ENCODE measurements at places on chromosomes 13 and 19.

DNA sequence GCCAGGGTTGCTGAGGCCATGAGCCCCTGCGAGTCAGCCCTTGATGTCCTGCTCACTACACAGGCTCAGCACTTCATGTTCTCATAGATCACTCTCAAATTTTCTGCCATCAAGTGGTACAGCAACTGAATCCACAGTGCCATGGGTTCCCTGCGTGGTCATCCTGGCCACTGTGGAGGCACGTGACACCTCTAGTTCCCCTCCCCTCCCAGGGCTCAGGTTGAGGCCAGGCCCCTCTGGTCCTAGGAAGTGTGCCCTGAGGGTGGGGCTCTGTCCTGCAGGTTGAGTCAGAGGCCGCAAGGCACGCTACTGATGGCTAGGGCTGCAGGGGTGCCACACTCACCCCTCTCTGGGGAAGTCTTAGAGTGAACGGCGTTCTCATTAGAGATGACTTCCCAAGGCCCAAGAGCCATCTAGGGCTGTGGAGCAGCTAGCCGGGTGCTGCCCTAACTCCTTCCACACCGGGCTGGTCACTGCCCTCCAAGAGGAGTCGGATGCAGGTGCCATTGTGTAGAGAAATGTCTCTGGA lies 39.8 kb upstream of the TPM4 start:
- no peak for DNase-seq

- no peak for DNase-seq
Measured at GRCh38 chr13:82925114-82925513, 957.2 kb downstream of the SLITRK1 start.

DNA sequence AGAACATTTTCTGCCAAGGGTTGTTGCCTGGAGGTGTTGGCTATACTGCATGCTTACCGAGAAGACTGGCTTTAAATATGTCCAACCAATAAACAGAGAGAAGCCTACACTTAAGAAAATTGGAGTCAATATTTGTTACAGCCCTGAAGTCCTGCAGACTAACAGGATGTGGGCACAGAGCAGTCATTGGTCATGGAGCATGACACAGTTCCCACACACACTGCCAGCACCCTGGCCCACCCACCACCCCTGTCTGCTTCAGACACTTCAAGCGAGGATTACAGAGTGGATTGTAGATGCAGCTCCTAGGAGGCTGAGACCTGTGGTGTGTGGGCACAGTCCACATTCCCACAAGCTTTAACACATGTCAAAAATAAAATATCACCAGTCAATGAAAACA lies 21.0 kb upstream of the SERP2 start:
- DNase-seq: no peak

GRCh38 chr13:29411481-29411880 lies 184.0 kb downstream of the SLC7A1 start:
- no peak for DNase-seq

- no peak for DNase-seq
Measured at GRCh38 chr19:460877-461720, at the start of gene SHC2. TSS of gene SHC2 (minus strand) at chr19:461033. CDS start at chr19:460996, 37 bp downstream.

GRCh38 chr19:15556634-15557181 lies 48.4 kb downstream of the CYP4F22 start:
- no peak for DNase-seq

DNA sequence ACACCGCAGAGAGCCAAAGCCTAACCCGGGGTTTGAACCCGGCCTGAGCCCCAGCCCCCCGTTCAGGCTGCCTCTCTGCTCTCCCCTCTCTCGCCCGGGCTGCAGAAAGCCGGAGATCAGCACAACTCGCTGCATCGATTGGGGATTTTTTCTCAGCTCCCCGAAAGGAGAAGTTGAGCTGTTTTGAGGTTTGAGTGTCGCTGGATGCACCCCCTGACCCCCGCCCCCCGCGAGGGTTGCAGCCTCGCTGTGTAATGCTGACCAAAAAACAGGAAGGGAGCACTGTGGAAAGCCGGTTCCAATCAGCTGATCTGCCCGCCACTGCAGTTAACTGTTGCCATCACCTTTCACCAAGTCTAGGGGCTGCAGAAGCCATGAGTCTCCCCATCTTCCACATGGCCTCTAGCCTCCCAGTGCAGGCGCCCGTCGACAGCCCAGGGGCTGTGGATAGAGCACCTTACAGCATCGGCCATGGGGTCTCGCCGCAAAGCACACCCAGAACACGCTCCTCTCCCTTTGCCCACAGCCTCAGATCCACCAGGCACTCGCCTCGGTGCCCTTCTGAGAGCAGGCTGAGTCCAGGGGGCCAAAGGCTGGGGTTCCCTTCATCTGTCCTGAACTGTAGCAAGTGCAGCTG lies 34.5 kb downstream of the MYO9B start:
- peak; percentile 27 for DNase-seq

DNA sequence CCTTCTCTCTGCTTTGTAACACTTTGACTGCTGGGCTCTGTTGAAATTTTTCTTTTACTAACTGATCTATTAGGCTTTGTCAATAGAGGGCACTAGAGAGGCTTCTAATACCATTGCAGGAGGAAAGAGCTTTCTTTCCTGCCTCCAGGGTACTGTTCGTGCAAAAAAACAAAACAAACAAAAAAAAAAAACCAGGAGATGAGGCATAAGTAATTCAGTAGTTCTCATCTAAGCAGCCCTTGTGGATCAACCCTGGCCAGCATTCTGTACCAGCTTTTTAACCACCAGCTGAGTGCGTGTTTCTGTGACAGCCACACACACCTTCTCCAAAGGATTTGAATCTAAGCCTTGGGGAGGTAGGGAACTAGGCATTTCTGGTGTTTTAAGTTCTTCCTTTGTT lies 1707.6 kb upstream of the SLC10A2 start:
- DNase-seq: no peak

- DNase-seq: no peak
Measured at GRCh38 chr13:29143847-29144246, 323.7 kb downstream of the MTUS2 start.

DNA sequence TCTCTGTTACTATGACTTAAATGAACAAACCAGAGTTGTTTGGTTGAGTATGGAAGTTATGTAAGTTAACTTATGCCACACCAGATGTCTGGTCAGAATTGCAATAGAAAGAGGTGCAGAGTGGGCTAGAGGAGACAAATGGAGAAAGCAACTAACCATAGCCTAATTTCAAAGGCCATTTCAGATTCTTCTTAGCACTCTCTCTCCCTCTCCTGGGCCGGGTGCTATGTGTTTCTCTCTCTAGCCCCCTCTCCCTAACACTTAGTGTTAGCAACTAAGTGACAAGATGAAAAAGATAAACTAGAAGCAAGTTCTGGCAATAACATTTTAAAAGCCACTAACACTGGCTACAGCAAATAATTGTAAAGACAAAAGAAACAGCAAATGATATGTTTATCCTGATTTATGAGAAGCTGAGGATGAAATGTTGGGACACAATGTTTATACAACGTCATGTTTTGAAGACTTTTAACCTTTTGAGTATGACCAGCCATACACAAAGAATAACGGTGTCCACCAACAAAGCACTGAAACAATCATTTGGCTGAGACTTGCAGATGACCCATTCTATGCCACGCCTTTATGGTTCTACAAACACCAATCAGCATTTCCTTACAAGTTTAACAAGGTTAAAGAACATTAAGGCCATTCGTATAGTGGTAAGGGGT lies 18.6 kb downstream of the SERPINE3 start:
- DNase-seq: no peak

Data from CD4-positive, alpha-beta T cell treated with Interleukin-4 for 4 hours (primary cell).